Bronchial epithelial cell (primary cell): ENCODE measurements at places on chromosomes 4 and X. TPM values are rescaled to one million over a fixed set of nuclear protein-coding genes. Genes with fewer than 3 reads are reported as not detected.

Gene FRAS1
- 12.2 and 13.7 TPM in 2 replicates for total RNA-seq

- peak; percentile 12 for DNase-seq
Observed at GRCh38 chrX:41666251-41666650, 22.5 kb upstream of the GPR34 start.

DNA sequence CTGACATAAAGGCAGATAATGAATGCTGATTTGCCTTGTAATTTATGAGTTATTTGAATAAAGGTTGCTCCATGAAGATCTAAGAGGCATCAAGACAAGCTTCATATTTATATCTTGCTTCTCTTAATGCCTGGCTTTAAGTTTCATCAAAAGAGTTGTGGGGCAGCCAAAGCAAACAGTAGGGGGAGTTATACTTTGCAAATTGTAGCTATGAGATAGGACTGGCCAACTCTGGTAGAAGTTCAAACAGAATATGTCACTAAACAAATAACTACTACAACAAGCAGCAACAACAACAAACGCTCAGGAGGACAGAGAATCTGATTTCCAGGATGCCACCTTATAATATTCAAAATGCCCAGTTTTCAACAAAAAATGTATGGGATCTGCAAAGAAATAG lies 69.1 kb upstream of the PLAC1 start:
- peak; percentile 49 for DNase-seq

Gene RASL11B
- total RNA-seq = 0.77 and 1.3 TPM in 2 replicates

- no peak for DNase-seq
Observed at GRCh38 chrX:13085526-13085925, 41.1 kb upstream of the FAM9C start.

Gene SMR3B
- total RNA-seq = not detected in 2 replicates

Gene PHEX
- 5.3 and 16.6 TPM in 2 replicates for total RNA-seq

DNA sequence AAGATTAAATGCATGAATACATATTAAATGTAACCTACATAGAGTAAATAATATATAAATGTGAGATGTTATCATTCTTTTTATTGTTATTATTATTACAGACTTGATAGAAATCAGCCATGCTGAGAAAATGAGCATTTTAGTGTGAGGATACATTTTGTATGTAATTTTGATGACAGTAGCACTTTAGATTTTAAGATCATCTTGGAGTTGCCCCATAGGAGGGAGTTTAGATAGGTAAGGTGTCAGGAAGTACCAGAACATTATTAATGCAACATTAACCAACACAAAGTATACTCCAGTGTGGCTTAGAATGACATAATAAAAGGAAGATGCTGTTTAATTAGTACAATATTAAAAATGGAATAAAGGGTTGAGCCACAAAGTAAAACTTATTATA lies 8.4 kb downstream of the TMPRSS11A start:
- no peak for DNase-seq

DNA sequence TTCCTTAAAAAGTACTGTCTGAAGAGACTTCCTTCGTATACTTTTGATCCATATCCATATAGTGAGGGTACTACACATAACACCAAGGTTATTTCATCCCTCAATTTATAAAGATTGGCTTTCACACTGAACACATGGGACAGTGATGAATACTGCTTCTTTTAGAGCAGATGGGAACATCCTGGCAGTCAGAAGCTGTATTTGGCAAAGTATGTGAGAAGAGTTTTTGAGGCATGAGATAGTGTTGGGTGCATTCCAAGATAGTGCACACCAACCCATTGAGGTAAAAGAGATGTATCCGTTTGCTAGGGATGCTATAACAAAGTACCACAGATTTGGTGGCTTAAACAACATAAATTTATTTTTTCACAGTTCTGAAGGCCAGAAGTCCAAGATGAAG lies 141.1 kb downstream of the MOSPD2 start:
- no peak for DNase-seq

DNA sequence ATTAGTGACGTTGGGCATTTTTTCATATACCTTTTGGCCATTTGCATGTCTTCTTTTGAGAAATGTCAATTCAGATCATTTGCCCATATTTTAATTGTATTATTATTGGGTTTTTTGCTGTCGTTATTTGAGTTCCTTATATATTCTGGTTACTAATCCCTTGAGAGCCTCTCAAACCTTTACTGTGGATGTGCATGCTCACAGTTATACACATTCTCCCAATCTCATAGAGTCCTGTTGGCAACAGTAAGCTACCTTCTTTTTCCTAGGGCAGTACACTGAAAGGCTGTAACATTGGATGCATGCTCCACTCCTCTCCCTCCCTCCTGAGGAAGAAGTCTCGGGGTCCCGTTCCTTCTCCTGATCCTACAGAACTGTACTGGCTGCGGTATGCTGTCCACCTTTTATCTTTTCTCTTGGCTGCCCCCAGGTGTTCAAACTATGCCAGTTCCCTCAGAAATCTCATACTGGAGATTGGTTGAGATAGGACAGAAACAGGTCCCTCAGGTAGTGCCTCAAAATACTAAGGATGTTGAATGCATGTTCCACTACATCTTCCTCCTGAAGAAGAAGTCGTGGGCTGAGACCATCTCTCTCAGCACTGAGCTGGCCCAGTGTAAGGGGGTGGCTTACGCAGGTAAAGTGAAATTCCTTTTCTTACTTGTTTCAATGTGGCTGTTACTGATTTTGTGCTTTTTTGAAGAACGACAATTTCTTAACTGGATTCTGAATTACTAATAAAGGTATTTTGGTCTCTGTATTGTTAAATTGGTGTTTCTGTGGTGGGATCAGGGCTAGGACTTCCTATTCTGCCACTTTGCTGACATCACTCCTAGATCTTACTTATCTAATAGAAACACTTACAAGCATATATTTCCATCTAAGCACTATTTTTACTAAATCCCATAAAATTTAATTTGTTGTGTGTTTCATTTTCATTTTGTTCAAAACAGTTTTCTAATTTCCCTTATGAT lies 145.4 kb upstream of the HUWE1 start:
- peak; percentile 43 for DNase-seq

Gene APOOL
- total RNA-seq = 2.9 and 7.3 TPM in 2 replicates

DNA sequence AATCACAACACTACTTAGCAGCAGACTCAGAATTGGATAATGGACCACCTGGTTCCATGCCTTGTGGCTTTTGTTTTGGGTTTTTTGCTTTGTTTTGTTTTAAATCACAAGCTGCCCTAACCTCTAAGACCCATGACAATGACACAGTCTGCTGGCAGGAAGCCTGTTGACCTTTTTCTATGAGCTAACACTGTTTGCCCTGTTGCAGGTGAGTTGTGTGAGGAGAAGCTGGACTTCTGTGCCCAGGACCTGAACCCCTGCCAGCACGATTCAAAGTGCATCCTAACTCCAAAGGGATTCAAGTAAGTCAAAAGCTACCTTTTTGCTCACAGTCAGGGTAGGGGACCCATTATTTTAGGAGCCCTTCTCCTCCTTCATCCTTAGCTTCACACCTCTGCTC lies 110.8 kb upstream of the PACRGL start:
- no peak for DNase-seq

GRCh38 chr4:7677799-7678301 lies 243.1 kb upstream of the PSAPL1 start:
- no peak for DNase-seq

DNA sequence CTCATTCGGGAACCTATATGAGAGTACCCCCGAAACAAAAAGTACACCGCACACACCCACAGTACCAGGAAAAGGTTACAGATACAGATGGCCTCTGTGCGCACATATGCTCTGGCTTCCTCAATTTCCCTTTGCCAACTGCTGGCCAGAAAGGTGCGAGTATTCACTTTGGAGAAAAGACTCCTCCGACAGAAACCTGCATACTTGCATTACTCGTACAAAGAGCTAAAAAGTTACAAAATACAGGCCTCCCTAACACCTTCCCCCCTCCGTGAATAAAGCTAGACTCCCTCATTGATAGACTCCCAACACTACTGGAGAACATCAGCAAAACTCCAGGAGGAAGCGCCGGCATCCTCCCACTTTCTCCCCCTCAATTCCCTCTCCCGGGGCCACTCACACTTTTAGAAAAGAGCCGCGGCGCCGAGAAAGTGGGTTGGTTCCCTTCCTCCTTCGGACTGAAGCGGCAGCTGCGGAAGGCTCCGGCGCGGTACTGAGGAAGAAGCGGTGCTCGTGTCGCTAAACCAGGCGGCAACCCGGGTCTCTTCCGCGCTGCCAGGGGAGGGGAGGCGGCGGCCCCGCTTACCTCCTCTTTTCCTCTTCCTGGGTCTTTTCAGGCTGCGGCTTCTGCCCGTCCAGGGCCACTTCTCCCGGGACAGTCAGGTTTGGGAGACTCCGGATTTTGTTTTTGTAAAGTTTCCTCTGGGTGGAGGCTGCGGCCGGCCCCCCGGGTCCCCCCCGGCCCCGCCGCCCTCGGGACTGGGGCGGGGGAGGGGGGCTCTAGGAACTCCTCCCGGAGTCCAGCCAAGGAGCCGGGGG lies 1.1 kb downstream of the FBXW7 start:
- DNase-seq = no peak

Gene ODAPH
- total RNA-seq = not detected in 2 replicates

- peak; percentile 57 for DNase-seq
Observed at GRCh38 chr4:146033149-146033548, 94.5 kb upstream of the ZNF827 start.

DNA sequence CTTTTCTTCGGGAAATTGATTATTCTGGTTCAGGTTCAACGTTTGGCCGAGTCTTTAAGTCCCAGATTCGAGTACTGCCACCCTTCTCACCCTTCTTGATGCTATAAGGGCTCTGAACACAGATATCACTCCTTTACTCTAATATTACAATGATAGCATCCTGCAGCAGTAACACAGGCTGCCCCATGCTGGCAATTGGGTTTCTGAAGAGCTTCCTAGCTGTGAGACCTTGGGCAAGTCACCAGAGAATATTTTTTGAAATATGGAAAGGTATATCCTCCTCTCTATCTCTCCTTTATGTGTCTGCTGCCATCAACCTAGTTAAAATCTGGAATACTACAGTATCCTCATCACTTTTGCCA lies 297 bp upstream of the MTMR8 start:
- DNase-seq = no peak

Gene H2BW2
- not detected in 2 replicates for total RNA-seq

DNA sequence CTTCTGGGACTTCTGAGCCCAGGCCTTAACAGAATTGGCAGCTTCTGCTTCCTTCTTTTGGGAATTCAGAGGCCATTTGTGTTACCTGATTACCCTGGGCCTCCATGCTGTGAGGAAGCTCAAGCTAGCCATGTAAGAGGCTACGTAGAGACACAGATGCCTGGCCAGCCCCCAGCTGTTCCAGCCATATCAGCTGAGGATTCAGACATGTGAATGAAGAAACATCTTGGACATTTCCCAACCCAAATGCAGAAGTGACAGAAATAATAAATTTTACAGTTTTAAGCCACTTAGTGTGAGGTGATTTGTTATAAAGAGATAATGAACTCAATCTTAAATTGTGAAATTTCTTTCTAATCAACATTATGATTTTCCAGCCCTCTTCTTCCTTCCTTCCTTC lies 18.7 kb upstream of the ZNF827 start:
- no peak for DNase-seq

- DNase-seq = peak; percentile 100
Observed at GRCh38 chr4:118989098-118990080, 100.7 kb downstream of the SYNPO2 start.

GRCh38 chr4:11814758-11815157 lies 386.1 kb upstream of the HS3ST1 start:
- DNase-seq = peak; percentile 14

Gene KLHL13
- total RNA-seq = 1.8 TPM in 2 replicates

GRCh38 chr4:4671774-4672349 lies 130.0 kb upstream of the STX18 start:
- DNase-seq = no peak

DNA sequence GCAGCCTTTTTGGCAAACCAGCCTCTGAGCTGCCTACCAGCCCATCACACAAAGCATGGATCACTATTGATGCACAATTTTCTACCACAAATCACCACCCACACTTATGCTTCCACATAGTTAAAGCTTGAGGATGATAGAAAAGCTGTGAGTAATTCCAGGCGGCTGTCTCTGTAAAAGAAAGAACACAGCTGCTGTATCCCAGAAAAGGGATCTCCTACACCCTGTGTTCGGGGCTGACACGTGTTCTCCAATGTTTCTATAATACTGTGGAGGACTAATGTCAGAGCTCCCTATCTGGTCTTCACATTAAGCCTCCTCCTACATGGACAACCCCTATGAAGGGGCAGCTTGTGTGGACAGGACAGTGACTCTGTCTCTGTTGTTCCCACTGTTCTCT lies 12.5 kb upstream of the BRS3 start:
- no peak for DNase-seq

- no peak for DNase-seq
Observed at GRCh38 chrX:13198056-13198761, 121.6 kb downstream of the ATXN3L start.

- no peak for DNase-seq
Observed at GRCh38 chr4:88398381-88398780, 19.7 kb downstream of the HERC6 start.

DNA sequence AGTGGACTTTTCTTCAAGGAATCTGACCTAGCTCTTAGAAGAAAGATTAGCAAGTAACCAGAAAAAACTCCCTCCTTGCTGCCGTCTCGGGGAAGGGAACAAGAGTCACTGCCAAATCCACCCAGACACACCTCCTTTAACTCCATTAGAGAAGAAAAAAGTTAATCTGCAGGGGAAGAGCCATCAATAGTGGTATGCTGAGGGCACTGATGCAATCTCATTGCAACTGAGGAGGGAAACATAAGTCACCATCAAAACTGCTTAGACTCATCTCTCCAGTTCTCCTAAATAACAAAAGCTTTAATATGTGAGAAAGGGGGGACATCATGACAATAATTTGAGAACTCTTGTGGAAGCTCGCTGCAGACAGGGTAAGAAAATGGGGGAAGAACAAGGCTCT lies 49.3 kb upstream of the MAGED4B start:
- DNase-seq = no peak

DNA sequence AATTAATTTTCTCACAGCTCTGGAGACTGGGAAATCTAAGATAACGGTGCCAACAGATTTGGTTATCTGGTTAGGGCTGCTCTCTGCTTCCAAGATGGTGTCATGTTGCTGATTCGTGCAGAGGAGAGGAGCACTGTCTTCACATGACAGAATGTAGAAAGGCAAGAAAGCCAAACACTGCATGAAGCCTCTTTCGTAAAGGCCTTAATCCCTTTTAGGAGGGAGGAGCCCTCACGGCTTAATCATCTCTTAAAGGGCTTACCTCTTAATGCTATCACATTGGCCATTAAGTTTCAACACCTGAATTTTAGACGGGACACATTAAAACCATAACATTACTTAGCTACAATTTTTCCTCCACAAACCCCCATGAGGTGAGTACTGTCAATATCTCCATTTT lies 174.1 kb downstream of the COX18 start:
- DNase-seq = no peak

Gene STPG2
- 0.13 TPM in 1 of 2 replicates, not detected in the other for total RNA-seq
